ENCODE measurements at places on chromosomes 4 and X.

GRCh38 chrX:16239211-16239610 is 71.9 kb downstream of the MAGEB17 start:
- DNase-seq: no peak

DNA sequence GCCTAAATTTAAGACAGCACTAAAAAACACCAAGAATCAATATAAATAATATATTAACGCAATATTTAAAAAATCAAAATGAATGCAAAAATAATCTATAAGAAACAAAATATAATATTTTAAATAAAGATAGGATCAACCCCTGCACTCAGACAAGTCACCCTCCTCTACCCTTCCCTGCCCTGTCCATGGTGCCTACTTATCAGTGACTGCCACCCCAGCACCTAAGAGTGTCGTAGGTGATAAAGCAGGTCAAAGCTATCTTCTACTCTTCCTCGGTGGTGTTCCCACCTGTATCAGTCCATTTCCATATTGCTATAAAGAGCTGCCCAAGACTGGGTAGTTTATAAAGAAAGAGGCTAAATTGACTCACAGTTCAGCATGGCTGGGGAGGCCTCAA is 251.9 kb downstream of the STIM2 start:
- no peak for DNase-seq

DNA sequence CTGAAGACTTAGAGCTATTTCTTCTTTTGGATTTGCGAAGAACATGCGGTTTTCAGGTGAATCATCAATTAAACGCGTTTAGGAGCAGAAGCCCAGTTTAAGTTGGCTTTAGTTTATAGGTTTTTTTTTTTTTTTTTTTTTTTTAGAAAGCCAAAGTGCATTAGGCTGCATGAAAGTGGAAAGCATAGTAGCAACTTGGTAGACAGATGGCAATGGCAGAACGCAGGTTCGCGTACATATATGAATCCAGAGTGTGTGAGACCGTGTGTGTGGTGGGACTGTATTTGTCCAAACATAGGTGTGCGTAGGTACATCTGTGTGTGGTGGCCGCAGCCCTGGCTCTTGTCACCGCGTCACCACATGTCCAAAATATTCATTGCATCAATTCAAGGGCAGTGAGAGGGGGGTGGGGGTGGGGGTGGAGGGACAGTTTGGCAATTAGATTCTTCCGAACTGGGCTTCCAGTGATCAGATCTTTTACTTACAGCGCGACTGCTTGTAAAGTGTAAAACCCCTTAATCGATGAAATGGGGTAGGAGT is 901 bp downstream of the JADE1 start:
- DNase-seq: no peak

DNA sequence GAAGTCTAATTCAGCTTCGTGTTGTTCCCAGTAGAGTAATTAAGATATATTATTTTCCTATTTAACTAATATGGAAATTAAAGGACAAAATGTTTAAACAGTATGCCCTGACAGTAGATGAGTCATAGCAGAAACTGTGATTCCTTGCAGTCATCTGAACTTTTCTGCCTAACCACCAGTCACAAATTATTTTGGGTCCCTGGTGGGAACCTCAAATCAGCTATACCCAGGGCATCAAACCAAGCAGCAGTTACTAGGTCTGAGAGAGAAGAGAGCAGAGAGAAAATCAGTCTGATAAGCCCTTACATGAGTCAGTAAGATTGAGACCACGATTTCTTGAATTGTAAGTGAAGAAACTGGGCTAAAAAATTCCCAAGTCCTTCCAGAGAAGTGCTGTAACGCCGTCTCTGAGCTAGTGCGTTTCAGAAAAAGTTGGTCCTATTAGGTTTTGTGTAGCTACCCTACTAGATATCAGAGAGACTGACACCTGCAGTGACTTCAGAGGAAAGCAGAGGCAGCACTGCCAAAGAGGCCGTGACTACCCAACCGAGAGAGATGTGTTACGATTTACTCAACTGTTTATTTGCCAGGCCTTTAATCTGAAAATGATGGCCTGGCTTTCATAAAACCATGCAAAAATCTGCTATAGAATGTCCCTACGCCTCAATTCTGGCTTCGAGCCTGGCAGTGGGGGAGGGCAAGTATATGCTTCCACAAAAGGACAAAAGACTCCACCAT is 21.7 kb upstream of the GPM6A start:
- DNase-seq: no peak

GRCh38 chr4:129929052-129929451 is 833.1 kb downstream of the C4orf33 start:
- DNase-seq: no peak

- DNase-seq: no peak
These were observed 27.7 kb downstream of the FNIP2 start for GRCh38 chr4:158796370-158797140.

DNA sequence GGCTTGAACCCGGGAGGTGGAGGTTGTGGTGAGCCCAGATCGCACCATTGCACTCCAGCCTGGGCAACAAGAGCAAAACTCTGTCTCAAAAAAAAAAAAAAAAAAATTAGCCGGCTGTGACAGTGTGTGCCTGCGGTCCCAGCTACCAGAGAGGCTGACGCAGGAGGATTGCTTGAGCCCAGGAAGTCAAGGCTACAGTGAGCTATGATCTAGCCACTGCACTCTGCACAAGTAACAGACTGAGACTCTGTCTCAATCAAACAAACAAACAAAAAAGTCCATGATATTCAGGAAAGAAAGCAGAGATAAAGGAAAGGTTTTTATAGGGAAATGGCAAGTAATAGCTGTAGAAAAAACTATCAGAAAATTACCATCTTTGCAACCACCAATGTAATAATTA is 2.1 kb upstream of the LAGE3 start:
- no peak for DNase-seq

- peak; percentile 3 for DNase-seq
These were observed 65.1 kb upstream of the CCDC160 start for GRCh38 chrX:134171661-134172587.

All from cortex of kidney (tissue), 1 donor.